ENCODE measurements at places on chromosomes 11 and 22. TPM values are rescaled to one million over a fixed set of nuclear protein-coding genes. Genes with fewer than 3 reads are reported as not detected.

Gene HBG2
- total RNA-seq = not detected

Gene TPST2
- total RNA-seq = 11.9 TPM

Gene OR51T1
- not detected for total RNA-seq

Gene CTSW
- total RNA-seq = 0.09 TPM

Gene CDC45
- 24.1 TPM for total RNA-seq

Gene ZNF280A
- total RNA-seq = 3.5 TPM

Gene PATE2
- total RNA-seq = not detected

Gene SCUBE2
- total RNA-seq = 0.43 TPM

Gene CSKMT
- 17.8 TPM for total RNA-seq

Gene GLYAT
- not detected for total RNA-seq

Gene C11orf87
- not detected for total RNA-seq

Gene OR51E2
- total RNA-seq = not detected

Gene ACRV1
- not detected for total RNA-seq

Gene C11orf91
- 1.3 TPM for total RNA-seq

Gene POLD4
- 252 TPM for total RNA-seq
